Activated CD8-positive, alpha-beta memory T cell treated with anti-CD3 and anti-CD28 coated beads for 1 hour (primary cell): ENCODE measurements at places on chromosomes 4 and X.

DNA sequence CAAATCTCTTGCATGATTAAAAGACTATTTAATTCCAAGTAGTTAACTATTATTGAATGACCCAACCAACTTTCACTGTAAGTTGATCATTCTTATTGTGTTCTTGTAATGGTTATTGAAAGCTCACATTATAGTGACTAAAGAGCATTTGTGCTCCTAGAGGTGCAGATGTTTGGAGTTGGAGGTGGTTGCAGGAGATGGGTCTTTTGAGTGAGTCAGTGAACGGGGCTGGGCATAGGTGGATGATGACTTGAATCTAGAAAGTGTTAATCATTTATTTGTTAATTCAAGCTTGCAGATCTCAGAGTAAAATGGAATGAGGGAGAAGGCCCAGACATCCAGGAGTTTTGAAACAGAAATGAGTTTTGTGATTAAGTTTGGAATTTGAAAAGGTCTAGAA is 13.7 kb downstream of the NWD2 start:
- no peak for DNase-seq

- DNase-seq, result no peak
Measured at GRCh38 chr4:39621582-39621981, 17.1 kb downstream of the SMIM14 start.

GRCh38 chr4:106266201-106266600 is 49.8 kb downstream of the TBCK start:
- DNase-seq, result no peak

DNA sequence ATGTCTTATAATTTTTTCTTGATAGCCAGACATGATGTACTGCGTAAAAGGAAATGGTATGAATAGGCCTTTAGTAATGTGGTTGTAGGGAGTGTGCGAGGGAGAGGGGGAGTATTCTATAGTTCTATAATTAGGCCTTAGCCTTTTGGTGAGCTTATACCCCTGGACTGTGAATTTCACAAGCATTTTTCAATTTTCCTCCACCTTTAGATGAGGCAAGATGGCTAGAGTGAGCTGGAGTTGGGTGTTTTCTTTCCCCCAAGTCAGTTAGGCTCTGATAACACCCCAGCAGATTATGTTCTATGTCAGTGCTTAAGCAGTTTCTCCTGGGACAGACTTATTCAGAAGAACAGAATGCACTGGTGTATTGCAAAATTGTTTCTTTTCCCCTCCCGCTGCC is 210.2 kb upstream of the NPY2R start:
- DNase-seq, result no peak

GRCh38 chr4:68256284-68256683 is 10.8 kb upstream of the TMPRSS11B start:
- DNase-seq, result no peak

DNA sequence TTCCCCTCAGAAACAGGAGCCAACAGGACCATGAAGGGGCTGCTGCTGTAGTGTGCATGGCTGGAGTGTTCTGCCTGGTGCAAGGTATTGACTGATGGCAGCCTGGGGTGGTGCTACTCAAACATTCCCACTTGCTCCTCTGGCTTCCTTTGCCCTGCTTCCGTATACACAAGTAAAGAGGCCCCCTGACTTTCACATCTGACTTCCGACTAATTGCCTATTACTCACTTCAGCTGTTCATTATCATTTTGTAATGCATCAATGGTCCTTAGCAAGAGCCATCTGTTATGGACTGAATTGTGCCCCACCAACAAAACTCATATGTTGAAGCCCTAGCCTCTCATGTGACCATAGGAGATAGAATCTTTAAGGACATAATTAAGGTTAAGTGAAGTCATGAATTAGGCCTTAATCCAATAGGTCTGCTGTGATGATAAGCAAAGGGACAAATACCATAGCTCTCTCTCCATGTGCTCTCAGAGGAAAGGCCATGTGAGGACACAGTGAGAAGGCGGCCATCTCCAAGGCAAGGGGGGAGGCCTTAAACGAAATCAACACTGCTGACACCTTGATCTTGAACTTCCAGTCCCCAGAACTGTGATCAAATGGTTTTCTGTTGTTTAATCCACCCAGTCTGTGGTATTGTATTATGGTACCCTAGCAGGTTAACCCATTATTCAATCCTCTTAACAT is 122.5 kb upstream of the CLNK start:
- no peak for DNase-seq

DNA sequence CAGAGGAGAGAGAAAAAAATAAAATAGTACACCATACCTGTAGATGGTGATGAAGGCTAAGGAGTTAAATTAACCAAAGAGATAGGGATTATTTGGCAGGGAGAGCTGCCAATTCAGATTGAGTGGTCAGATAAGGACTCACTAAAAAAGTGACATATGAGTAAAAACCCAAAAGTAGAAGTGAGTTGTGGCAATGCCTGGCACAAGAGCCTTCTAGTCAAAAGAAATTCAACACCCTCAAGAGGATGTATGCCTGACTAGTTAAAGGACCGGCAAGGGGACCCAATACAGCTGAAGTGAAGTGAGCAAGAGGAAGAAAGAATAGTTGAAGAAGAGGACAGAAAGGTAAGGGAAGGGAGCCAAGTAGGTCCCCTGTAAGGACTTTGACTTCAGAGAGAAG is 34.9 kb downstream of the ELF2 start:
- DNase-seq, result no peak

DNA sequence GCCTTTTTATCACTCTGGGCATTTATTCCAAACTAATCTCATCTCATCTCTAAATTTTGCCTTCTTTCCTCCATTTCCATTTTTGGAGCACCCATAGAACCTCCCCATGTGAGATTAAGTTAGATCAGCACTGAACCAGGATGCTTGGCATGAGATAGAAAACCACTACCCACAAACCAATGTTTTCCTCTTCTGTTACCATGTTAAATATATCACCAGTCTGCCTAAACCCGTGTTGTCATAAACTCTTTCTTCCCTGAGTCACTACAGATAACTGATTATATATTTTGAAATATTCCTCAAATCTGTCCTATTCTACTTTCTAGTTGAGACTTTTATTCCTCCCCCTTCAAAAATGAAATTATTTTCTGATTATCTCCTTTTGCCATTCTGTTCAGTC is 37.6 kb downstream of the GABRB1 start:
- no peak for DNase-seq

GRCh38 chrX:100356351-100356896 is 53.6 kb downstream of the PCDH19 start:
- no peak for DNase-seq

GRCh38 chr4:134567461-134567860 is 365.9 kb upstream of the PABPC4L start:
- no peak for DNase-seq

- no peak for DNase-seq
Measured at GRCh38 chrX:14753441-14753840, 119.4 kb downstream of the FANCB start.

GRCh38 chr4:105137121-105137875 is 9.4 kb upstream of the TET2 start:
- DNase-seq, result no peak

- no peak for DNase-seq
Measured at GRCh38 chr4:157572284-157572683, 351.8 kb downstream of the GRIA2 start.

GRCh38 chr4:39548425-39549067 is 21.3 kb upstream of the UGDH start:
- no peak for DNase-seq

- no peak for DNase-seq
Measured at GRCh38 chrX:64334467-64334866, 60.8 kb downstream of the MTMR8 start.

- DNase-seq, result no peak
Measured at GRCh38 chr4:25361253-25361652, 15.8 kb upstream of the ANAPC4 start.

DNA sequence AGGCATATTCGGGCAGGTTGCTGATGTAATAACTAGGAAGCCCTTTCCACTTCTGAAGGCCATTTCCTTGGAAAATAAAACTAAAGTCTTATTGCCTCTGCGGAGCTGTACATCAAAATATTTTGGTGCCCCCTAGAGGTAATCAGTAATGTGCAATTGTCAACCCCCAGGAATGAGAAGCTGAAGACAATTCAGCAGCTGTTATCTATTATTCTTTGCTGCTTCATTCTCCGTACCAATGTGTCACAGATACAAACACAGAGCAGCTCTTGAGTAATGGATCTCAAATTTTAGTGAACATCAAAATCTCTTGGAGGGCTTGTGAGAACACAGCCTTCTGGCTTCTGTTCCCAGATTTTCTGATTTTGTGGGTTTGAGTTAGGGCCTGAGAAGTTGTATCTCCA is 3.5 kb upstream of the SLIT2 start:
- no peak for DNase-seq

- no peak for DNase-seq
Measured at GRCh38 chrX:153774576-153775292, 6.1 kb upstream of the SRPK3 start.

- no peak for DNase-seq
Measured at GRCh38 chr4:157521906-157522305, 301.4 kb downstream of the GRIA2 start.

- no peak for DNase-seq
Measured at GRCh38 chr4:26196567-26196966, 124.2 kb upstream of the RBPJ start.

- no peak for DNase-seq
Measured at GRCh38 chrX:103628386-103629317, at the start of gene TCEAL1. Gene TCEAL1, plus strand, starts transcription at chrX:103628975. Its CDS starts 942 bp downstream, at chrX:103629917.

DNA sequence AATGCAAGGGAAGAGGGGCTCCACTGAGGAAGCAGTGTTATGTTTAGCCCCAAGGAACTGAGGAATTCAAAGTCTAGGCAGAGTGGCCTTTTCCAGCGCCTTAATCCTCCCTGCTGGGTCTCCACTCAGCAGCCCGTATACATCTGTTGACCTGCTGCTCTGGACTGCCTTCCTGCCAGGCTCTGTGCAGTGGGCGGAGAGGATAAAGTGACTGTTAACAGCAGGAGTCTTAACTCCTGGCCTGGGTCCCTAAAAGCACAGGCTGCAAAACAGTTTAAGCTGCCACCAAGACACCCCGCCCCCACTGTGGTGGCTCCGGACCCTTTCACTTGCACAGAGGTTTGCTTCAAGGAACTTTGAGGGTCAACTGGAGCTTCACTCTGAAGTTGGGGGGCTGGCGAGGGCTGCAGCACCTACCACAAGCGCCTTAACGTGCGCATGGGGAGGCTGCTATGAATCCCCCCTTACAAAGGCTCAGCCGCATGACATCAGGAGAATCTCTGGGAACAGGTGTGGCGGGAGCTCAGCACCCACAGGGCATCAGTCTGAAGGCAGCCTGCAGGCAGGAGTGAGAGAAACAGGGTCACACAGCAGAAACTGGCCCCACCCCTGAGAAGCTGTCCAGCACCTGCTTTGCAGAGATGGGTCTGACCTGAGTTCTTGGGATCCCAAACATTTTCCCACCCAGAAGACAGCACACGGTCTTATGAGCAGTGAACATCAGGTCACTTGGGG is 358.2 kb upstream of the GATB start:
- DNase-seq, result no peak

DNA sequence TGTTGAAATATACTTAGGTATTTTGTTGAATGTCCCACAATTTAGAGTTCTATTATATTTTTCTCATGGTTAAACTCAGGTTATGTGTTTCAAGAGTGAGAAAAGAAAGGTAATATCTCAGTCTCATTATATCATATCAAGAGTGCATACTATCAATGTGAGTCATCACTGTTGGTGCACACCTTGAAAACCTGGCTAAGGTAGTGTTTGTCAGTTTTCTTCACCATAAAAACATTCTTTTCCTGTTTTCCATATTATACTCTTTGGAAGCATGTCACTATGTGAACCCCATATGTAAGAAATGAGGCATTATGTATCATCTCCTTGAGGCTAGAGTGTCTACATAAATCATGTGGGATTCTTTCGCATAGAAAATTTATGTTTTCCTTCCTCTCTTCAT is 307.6 kb upstream of the CTSO start:
- DNase-seq, result no peak

GRCh38 chr4:169107528-169107927 is 97.5 kb upstream of the CBR4 start:
- DNase-seq, result no peak

- DNase-seq, result no peak
Measured at GRCh38 chr4:86847571-86847970, 1.6 kb downstream of the SLC10A6 start.

- DNase-seq, result no peak
Measured at GRCh38 chr4:106659371-106659770, 290.8 kb upstream of the GIMD1 start.

GRCh38 chr4:145867406-145867805 is 71.2 kb downstream of the ZNF827 start:
- no peak for DNase-seq

- DNase-seq, result no peak
Measured at GRCh38 chr4:167443841-167444240, 209.5 kb upstream of the SPOCK3 start.

- no peak for DNase-seq
Measured at GRCh38 chr4:22895482-22895881, 202.7 kb downstream of the GBA3 start.

- DNase-seq, result no peak
Measured at GRCh38 chr4:102216666-102217065, 128.6 kb downstream of the SLC39A8 start.

GRCh38 chr4:146436423-146437162 is 85.1 kb downstream of the SLC10A7 start:
- DNase-seq, result no peak

DNA sequence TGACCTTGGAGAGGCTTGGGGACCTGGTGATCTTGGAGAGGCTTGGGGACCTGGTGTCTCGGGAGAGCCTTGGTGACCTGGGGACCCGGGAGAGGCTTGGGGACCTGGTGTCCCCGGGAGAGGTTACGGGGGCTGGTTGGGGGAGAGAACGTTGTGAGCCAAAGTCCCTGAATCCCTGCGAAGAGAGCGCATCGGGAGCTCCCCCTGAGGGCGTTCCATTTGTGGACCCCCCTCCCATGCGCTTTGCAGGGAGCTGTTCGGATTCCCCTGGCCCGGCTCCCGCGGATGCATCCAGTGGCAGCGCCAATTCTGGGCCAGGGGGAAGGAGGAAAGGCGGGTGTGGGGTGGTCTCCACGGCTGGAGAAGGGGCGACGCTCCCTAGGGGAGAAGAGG is 13.3 kb downstream of the SHOX start:
- no peak for DNase-seq
